ENCODE measurements at places on chromosomes 7 and 10. TPM values are rescaled to one million over a fixed set of nuclear protein-coding genes. Genes with fewer than 3 reads are reported as not detected.

The TMEM139 gene
- not detected for total RNA-seq

The AKR1C4 gene
- not detected for total RNA-seq

The AFAP1L2 gene
- total RNA-seq, result 20.3 TPM

The FAM25A gene
- not detected for total RNA-seq

The OGDHL gene
- 0.42 TPM for total RNA-seq

DNA sequence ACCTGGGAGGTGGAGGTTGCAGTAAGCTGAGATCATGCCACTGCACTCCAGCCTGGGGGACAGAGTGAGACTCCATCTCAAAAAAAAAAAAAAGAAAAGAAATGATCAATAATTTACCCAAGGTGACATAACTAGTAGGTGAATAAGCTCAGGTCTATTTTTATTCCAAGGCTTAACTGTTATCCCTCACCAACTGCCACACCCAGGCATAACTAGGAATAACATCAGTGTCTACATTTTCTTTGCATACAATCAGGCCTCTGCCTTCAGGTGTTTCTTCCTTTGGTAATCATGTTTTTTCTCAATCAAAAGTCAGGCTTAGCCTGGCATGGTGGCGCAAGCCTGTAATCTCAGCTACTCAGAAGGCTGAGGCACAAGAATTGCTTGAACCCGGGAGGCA lies 26.6 kb downstream of the CPEB3 start:
- DNase-seq, result no peak

DNA sequence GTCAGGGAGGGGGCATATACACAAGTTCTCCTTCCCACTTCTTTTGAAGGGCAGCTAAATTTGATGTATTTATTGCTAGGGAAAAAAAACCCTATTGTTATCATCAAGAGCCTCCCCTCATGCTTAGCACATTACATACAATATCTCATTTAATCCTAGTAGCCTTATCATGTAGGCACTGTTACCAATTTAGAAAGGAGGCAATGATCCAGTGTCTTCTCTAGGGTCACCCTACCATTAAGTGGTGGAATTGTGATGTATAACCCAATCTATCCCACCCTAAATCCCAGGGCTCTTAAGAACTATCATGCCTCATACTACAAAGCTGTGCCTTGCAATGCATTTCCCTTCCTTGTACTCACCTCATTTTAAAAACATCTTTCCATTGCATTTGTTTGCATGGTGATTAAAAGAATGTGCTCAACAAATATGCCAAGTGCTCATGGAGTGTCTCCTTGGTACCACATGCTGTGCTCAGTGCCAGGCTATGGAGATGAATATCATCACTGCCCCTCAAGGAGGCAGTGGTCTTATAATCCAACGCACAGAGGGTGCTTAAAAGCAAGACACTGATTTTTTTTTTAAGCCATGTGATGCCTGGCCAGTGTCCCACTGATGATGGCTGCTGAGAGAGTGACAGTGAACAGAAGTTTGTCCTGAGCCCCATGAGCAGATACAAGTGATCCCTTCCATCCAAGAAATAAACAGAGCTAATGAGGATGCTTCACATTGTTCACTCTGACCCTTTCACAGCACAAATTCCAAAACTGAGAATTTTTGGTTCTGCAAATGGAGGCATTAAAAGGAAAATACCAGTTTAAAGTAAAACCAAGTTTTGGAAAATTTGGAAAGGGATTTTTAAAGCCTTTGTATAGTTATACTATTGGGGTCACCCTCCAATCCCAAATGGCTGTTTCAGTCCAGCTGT lies 98.2 kb downstream of the SORBS1 start:
- DNase-seq, result no peak

GRCh38 chr7:28879105-28879504 lies 79.0 kb downstream of the TRIL start:
- no peak for DNase-seq

DNA sequence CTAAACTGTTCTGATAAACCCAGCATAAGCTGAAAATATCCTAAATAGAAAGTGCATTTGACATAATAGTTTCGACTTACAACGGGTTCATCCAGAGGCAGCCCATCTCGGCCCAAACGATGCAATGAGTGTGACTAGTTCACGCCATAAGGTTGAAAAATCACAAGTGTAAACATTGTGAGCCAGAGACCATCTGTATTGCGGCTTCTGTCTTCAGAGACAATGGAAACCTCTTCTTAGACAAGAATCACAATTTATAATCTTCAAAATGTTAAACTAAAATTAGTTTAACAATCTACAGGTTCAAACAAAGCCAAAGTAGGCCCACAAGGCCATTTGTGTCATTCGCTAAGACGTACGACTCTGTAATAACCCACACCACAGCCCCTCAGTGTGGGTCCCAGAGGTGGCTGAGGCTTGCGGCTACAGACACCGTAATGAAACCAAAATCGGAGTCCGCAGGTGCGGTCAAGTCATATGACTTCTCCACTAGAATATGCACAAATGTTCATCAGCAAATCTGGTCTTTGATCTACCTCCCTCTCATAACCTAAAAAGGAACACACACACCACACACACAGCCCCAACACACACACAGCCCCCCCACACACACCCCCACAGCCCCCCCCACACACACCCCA lies 81.8 kb downstream of the DIP2C start:
- DNase-seq, result no peak

DNA sequence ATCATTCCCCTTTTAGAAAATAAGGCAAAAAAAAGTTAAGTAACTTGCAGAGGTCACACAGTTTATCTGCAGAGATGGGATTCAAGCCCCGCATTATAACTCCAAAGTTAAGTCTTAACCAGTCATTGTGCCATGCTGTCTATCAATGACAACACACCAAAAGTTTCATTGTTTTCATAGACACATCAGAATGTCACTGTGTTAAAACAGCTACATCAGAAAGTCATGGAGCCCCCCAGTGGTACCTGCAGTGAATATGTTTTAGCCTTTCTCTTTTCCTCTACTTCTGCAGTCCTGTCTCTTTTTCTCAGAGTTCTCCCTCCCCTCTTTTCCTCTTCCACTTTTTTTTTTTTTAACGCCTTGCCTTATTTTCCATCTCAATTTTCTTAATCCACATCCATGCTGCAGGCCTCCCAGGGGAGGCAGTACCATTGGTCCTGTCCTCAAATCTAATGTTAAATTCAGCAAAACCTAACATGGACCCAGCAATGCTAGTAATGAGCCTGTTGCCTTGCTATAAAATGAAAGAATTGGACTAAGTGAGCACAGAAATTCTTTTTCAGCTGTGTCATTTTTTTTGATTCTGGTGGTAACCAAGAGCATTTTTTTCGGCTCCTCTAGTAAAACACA lies 3.8 kb upstream of the NRCAM start:
- no peak for DNase-seq

- no peak for DNase-seq
Measured at GRCh38 chr10:31709028-31709427, 219.6 kb downstream of the ARHGAP12 start.

- no peak for DNase-seq
Measured at GRCh38 chr10:108801775-108802517, 1121.4 kb downstream of the XPNPEP1 start.

DNA sequence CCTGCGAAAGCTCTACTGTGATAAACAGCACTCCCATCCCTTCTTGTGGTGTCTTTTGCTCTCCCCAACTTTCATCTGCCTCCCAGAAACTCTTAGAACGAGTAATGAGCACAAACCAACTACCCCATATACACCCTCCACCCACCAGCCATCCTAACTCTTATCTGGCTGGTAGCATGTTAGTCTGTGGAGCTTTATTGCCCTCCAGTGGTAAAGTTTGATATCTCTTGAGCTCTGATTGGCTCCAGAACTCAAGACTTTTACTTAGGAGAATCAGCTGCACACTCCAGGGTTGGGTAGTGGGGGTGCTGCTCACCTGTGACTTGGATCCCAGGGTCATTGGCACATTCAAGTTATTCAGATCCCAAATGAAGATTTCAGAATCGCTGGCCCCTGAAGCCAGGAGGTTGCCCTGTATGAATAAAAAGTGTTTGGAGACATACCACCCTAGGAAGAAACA lies 10.9 kb downstream of the SEC31B start:
- no peak for DNase-seq

DNA sequence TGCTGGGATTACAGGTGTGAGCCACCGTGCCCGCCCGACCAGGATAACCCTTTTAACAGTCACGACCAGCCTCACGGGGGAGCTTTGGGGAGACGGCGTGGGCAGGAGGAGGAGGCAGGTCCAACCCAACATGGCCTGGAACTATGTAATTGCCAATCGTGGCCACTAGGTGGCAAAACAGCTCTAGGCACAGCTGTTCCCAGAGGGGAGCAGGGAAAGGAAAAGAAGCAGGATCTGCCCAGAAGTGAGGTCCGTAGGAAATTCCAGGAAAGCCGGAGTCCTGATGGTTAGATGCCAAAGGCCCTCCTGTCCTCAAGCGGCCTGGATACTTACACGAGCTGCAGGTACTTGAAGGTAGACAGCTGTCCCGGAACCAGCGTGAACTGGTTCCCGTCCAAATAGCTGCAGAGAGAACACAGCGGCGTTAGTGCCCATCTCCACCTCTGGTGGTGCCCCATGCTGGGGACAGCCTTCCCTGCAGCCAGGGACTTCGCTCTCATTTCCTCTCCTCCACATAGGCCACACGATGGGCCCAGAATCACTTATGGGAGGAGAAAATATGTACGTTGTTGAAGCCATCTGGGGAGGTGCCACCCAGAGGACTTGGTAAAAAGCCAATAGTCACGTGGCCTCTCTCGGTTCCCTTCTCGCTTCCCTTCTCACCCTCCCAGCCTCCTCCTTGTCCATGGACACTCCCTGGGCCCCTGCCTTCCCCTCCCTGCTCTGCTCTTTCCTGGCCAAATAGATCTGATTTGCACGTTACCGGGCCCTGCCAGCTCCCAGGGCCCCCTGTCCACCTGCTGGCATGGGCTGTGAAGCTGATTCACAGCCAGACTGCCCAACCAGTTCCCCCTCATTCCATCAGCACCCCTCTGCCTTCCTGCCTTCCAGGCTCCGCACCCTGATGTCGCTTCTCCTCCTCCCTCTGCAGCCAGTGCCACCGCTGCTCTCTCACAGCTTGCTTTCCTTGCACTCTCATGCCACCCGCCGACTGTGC lies 148.1 kb downstream of the SLIT1 start:
- DNase-seq, result peak; percentile 94

- DNase-seq, result no peak
Measured at GRCh38 chr7:149027611-149028345, 527 bp downstream of the PDIA4 start.

GRCh38 chr10:106038246-106038645 lies 1126.3 kb downstream of the SORCS1 start:
- DNase-seq, result no peak

- no peak for DNase-seq
Measured at GRCh38 chr10:112761256-112761655, 188.8 kb upstream of the TCF7L2 start.
